Activated effector memory CD4-positive, alpha-beta T cell treated with Interleukin-2 at 50 U/mL for 16 hours (primary cell): ENCODE measurements at places on chromosomes 6 and 20.

GRCh38 chr6:167934426-167934864 lies 63.0 kb upstream of the KIF25 start:
- no peak for DNase-seq

- DNase-seq: no peak
Measured at GRCh38 chr6:31058128-31058894, 48.0 kb downstream of the MUC22 start.

DNA sequence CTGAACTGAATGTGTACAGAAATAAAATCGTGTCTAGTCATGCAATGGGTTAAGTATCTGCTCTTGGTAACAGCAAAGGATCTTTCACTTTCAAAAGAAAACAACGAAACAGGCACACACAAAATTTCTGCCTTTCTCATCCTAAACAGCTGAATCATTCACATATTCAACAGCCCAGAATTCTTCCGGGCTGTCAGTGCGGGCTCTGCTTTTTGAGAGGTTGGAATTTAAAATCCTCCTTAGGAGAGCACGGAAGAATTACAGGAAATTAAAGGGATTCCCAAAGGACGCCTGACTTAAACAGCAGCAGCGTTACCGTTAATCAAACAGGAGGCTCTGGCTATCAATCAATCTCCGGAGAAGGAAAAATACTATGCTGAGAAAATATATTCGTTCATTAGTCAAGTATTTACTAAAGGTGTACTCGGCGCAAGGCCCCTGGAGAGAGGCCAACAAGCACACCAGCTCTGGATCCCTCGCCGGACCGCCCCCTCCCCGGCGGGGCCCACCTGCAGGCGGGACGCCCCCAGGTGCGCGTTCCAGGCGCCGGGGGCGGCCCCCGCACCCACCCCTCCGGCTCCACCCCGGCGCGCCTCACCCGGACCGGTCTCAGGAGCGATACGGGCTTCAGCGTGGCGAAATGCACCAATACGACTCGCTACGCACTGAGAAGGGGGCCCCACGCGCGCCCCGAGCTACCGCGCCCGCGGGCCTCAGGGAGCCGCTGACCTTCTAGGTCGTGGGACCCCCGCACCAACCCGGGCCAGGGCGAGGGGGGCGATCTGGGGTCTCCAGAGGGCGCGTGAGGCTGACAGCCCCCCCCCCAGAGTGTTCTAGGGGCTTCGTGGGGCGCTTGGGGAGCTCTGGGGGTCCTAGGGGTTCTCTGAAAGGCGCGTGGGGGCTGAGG lies 1.0 kb downstream of the NAPB start:
- DNase-seq: peak; percentile 31

DNA sequence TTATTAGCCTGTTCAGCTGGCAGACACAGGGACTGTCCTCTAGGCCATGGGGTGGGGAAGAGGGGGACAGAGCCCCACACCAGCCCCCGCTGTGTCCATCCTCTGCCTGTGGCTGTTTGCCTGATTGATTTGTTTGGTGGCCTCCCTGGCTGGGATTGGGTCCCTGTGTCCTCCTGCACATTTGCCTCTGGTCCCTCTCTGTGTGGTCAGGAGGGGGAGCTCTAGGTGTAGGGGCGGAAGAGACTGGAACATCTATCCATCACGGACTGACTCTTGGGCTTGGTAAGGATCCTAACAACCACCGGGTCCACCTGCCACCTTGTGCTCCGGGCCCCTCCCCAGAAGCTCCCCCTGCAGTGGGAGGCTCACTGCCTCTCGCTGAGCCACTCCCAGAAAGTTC lies 38.4 kb upstream of the CCDC167 start:
- no peak for DNase-seq

DNA sequence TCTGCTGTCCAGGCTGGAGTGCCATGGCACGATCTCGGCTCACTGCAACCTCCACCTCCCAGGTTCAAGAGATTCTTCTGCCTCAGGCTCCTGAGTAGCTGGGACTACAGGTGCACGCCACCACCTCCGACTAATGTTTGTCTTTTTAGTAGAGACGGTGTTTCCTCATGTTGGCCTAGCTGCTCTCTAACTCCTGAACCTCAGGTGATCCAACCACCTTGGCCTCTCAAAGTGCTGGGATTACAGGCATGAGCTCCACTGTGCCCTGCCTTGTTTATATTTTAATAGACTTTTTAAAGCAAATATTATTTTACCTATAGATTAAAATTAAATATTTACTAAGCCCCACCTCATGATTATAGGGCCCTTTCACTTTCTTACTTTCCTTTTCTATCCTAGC lies 483.2 kb upstream of the EPHA7 start:
- DNase-seq: no peak

- no peak for DNase-seq
Measured at GRCh38 chr6:109783250-109783986, 92.3 kb downstream of the FIG4 start.

- DNase-seq: no peak
Measured at GRCh38 chr6:108546079-108547049, 14.4 kb upstream of the FOXO3 start.

- no peak for DNase-seq
Measured at GRCh38 chr20:32672394-32672981, 1.3 kb downstream of the C20orf203 start.

DNA sequence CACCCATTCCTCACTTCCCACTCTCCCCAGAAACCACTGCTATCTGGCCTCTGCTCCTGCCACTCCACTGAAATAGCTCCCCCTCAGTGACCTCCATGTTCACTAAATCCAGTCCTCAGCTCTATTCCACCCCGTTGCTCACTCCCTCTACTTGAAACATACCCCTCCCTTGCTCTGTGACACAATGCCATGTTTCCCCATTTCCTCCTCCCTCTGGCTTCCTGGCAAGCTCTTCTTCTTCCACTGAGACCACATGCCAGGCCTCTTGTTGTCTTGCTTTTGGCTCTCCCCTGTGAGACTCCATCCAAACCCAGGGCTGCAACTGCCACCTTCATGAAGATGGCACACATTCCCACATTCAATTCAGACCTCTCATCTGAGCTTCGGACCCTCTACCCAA lies 13.9 kb downstream of the TMEM151B start:
- DNase-seq: no peak

GRCh38 chr6:156776470-156776839 lies 723 bp upstream of the ARID1B start:
- no peak for DNase-seq

- no peak for DNase-seq
Measured at GRCh38 chr6:20204512-20204894, 7.8 kb downstream of the MBOAT1 start.

GRCh38 chr6:13402711-13403110 lies 74.4 kb upstream of the TBC1D7 start:
- no peak for DNase-seq

DNA sequence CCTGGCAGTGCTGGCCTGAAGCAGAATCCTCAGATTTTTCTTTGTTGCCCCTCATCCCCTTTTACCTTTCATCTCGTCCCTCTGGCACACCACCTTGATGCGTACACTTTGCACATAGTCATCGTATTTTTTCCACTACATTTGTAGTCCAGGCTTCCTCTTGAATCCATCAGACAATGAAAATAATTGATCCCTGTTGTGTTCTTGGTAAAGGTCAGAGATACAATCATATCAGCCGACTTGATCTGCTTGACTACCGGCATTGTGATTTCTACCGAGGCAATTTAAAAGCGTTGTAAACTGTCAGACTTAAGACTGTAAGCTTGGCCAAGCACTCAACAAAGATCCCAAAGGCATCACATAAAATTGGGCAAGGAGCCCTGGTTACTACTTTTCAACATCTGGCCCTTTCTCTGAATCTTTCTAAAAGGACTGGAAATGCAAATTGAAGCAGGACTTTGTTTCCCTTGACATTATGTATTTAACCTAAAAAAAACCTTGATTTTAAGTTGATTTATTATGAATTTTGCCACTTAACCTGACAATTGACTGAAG lies 512.6 kb downstream of the LMBRD1 start:
- no peak for DNase-seq

GRCh38 chr20:17226410-17227218 lies at the start of gene PCSK2:
TSS of gene PCSK2 (plus strand) at chr20:17227040. CDS start at chr20:17227306, 266 bp downstream.
- no peak for DNase-seq

- DNase-seq: no peak
Measured at GRCh38 chr6:2739335-2739734, 11.4 kb downstream of the MYLK4 start.

- DNase-seq: no peak
Measured at GRCh38 chr6:97215157-97215769, 67.8 kb downstream of the MMS22L start.

GRCh38 chr20:49896204-49896603 lies 19.1 kb downstream of the SPATA2 start:
- no peak for DNase-seq

DNA sequence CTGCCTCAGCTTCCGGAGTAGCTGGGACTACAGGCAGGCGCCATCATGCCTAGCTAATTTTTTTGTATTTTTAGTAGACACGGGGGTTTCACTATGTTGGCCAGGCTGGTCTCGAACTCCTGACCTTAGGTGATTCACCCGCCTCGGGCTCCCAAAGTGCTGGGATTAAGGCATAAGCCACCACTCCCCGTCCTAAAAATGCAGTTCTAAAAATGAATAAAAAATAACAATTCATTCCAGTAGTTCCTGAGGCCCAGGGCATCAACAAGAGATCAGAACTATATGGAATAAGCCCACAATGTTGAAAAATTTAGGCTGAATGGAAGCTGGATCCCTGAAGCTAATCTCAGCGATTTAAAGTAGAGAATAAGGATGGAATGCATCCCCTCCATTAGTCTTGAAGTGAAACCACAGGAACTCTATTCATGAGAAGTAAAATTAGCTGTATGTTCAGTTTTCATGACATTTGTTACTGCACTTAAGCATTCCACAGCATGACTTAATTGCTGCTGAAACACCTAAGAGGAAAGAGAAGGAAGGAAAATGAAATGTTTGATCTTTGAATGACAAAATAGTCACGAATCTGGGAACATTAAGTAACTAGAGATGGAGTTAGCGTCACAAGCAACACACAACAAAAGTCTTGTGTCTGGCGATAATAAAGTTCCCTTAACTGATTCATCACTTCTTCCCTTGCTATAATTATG lies 80.4 kb upstream of the RIPOR2 start:
- DNase-seq: no peak

GRCh38 chr6:6654599-6655575 lies 66.4 kb downstream of the LY86 start:
- no peak for DNase-seq

DNA sequence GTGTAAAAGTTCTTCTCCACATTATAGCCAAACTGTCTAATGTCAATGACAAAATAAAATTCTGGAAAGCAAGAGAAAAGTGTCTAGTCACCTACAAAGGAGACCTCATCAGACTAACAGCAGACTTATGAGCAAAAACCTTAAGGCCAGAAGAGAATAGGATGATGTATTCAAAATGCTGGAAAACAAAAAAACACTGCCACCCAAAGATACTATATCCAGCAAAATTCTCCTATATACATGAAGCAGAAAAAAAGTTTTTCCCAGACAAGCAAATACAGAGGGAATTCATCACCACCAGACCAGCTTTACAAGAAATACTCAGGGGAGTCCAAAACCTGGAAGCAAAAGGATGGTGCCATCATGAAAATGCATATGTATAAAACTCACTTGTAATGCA lies 755.6 kb upstream of the CITED2 start:
- no peak for DNase-seq

DNA sequence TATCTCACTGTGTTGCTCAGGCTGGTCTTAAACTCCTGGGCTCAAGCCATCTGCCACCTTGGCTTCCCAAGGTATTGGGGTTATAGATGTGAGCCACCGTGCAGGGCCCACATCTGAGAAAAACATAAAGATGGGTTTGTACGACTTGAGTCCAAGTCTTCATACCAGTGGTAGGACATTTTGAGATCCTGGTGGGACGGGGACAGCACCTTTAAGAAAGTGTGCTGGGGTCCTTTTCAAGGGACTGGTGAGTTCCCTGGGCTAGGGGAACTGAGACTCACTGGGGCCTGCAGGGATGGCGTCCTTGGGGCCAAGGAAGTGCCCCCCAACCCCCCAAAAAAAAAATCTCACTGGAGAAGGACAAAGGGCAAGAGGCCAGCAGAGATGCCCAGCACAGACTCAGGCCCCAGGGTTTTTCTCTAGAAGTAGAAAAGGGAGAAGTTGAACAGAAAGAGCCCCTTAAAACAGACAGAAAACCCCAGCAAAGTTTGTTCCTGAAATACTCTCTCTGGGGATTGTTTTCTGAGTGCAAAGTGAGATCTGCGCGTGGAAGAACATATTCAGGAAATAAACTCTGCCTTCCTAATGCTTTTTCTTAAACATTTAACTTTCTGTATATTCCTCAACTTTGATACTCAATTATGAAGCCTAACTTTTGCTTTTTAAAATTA lies 10.7 kb downstream of the OSBPL2 start:
- DNase-seq: no peak

DNA sequence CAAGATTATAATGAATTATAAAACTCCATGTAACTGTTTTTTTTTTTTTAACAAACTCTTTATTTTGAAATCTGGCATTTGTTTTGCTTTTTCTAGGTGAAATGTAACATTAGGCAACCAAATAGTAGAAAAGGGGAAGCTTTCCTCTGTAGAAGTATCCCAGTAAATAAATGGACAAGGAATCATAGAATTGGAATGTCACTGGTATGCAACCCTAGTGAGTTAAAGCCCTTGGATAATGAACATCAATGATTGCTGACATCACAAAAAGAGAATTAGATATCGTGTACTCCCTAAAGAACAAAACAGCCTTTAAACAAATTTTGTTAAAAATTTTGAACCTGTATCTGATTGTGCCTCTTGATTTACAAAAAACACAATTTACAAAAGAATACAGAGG lies 93.9 kb upstream of the OGFRL1 start:
- DNase-seq: no peak

DNA sequence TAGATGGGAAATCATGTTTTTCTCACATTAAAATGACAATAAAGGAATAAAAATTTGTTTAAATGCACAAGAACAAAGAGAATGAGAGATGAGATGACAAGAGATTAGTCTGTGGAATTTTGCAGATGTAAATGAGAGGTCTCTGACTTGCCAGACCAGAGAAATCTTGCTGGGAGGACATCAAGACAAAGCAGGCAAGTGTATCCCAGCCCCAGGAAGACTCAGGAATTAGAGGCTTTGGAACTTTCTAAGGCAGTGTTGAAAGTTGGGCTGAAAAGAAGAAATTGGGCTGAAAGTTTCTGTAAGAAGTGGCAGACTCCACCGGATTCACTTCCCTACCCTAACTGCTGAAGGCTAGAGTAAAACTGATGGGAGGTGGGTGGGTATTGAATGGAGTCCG lies 54.6 kb downstream of the AFDN start:
- DNase-seq: no peak

DNA sequence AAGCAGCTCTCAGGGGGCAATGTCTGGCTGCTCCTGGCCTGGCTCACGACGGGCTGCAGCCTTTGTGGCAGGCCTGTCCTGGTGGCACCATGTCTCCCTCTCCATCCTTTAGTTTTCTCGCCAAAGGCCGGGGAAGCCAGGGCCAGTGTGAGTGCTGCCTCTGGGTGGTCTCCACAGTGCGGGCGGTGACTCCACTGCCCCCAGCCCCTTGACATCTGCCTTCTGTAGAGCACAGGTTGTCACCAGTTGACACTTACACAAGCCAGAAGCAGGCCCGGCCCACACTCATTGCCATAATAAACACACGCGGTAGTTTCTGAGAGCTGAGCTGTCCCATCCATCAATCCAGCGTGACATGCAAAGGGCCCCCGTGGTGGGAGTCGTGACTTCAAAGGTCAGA lies 219.5 kb downstream of the TFAP2C start:
- no peak for DNase-seq

- no peak for DNase-seq
Measured at GRCh38 chr6:135722190-135722589, 129.3 kb upstream of the PDE7B start.

- no peak for DNase-seq
Measured at GRCh38 chr6:85396159-85396808, 53.6 kb upstream of the NT5E start.
